ENCODE measurements at places on chromosomes 16 and 17.

GRCh38 chr17:51770027-51770759, 388.3 kb downstream of the CA10 start:
- no peak for DNase-seq

DNA sequence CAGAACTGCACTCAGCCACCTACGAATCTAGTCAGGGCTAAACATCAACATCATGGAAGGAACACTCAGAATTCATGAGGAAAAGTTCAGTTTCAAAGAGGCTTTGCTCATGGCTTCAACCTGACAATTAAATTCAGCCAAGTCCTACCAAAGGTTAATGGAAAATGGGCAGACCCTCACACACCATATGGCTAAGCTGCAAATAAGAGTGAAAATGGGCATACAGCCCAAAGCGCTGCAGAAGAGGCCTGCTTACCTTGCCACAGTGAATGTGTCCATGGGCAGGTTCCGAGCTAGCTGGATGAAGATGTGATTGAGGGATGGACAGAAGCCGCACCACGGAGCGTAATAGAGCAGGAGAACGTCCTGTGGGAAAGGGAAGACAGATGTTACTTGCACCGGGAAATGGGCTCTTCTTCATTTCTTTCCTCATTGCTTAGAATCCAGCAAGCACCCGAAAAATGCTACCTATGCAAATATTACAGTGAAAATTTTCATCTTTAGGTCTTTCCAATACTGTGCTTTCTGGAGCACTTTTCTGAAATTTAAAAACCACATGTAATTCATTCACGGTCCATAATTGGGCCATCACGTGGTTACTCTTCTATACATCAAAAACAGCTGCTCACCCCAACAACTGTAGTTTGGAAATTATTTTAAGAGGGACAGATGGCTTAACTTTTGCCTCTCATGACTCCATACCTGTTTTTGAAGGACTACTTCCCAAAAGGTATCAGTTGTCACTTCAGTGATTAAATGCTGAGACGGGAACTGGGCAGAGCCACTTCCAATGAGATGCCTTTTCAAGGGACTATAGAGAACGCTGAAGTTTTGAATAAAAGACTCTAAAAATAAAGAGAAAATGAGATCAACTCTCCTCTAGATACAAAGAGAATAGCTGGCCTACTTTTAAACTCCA, 19.6 kb downstream of the SNN start:
- DNase-seq = no peak

DNA sequence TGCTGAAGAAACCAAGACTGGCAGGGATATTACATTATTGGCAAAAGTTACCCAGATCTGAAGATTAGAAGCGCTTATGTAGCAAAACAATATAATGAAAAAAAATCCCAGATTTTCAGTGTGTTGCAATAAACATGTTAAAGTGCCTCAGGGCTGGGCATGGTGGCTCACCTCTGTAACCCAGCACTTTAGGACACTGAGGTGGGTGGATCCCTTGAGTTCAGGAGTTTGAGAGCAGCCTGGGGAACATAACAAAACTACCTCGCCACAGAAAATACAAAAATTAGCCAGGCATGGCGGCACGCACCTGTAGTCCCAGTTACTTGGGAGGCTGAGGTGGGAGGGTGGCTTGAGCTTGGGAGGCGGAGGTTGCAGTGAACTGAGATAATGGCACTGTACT, 6.8 kb downstream of the ZNF207 start:
- DNase-seq = no peak

DNA sequence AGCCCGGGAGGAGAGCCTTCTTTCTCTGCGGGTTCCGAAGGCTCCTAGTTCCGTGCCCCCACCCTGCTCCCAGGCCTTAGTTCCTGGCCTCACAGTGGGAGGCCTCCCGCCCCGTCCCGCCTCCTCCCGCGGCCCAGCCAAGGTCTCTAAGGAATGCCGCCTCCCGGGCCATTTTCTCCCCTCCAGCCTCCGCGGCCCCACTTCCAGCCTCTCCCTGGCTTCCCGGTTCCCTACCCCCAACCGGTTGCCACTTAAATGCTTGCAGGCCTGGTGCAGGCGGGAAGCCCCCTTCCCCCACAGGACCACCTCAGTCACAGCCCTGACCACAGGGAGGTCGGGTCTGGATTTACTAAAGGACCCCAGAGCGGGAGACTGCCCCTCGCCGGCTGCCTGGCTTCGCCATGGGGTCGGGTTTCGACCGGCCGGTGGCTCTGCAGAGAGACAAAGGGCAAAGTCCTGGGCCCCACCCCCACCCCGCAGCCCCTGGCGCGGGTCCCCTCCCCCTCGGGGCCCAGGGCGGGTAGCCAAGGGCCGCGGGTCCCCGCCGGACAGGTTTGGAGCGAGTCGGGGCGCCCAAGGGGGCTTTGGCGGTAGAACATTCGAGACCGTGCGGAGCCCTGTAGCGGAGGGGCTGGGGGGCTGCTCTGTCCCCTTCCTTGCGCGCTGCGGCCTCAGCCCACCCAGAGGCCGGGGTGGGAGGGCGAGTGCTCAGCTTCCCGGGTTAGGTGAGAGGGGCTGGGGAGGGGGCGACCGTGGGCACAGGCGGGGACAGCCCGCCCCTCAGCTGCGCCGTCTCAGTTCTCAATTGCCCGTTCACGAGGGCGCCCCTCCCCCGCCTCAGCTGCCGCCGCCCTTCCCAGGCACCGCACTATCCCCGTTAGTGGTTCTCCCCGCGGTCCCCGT, 16.4 kb downstream of the IGF2BP1 start:
- no peak for DNase-seq

GRCh38 chr17:38967290-38967738, at the start of gene FBXO47:
Gene FBXO47, minus strand, starts transcription at chr17:38967403. Its CDS starts 4,378 bp downstream, at chr17:38963025.
- DNase-seq = no peak

DNA sequence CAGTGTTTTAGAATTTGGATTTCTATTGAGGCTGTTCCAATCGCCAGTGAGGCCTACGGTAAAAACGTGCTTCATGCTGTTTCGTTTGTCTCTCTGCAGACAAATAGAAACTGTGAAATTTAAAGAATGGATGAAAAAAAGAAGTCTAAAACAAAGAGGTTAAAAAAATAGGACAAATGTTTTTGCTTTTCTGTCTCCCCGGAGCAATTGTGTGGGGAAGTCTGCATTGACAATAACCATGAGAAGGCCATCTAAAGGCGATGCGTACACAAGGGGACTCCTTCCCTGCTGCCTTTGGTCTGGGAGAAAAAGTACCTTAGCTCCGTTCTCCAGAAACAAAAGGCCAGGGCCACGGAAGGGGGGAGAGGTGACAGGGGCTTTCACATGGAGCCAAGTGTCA, 4.6 kb upstream of the ZFHX3 start:
- DNase-seq = no peak

GRCh38 chr17:48228720-48229119, 121.2 kb downstream of the SNX11 start:
- no peak for DNase-seq

GRCh38 chr17:32349503-32349853, 479 bp upstream of the ZNF207 start:
- no peak for DNase-seq

- no peak for DNase-seq
Observed at GRCh38 chr17:7321466-7321865, 6.3 kb upstream of the GPS2 start.

- no peak for DNase-seq
Observed at GRCh38 chr17:21249086-21249795, 4.0 kb downstream of the NATD1 start.

DNA sequence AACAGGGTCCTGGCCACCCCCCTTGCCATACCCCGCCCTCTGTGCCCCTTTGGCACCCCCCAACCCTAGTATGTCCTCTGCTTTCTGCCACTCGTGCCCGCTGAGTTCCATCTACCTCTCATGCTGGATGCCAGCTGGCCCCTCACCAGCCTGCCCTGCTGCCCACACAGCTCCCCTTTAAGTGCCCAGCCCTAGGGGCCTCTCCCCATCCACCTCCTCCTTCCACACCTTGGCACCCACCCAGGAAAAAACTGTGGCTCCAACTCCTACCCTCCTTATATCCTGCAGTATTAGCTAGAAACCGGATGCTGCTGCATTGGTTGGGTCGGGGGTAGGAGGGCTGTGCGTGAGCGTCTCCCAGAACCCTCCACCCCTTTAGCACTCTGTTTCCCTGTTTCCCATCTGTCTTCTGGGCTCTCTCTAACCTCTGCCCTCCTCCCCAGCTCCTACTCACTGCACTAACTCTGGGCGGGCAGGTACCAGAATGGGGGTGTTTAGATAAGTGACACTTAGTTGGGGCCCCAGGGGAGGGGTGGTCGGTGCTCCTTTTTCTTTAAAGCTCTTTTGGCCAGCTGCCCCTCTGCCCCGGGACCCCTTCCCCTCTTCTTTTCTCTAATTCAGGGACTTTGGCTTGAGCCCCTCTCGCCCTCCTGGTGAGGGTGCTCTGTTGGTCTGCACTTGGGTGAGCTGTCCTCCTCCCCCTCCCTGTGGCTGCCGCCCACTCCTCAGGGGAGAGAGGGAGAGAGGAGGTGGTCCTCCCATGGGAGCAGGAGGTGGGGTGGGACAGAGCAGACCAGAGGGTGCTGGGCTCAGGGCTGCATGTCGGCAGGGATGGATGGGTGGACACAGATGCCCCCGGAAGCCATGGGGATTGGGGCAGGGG, 9.9 kb downstream of the NR1D1 start:
- no peak for DNase-seq

DNA sequence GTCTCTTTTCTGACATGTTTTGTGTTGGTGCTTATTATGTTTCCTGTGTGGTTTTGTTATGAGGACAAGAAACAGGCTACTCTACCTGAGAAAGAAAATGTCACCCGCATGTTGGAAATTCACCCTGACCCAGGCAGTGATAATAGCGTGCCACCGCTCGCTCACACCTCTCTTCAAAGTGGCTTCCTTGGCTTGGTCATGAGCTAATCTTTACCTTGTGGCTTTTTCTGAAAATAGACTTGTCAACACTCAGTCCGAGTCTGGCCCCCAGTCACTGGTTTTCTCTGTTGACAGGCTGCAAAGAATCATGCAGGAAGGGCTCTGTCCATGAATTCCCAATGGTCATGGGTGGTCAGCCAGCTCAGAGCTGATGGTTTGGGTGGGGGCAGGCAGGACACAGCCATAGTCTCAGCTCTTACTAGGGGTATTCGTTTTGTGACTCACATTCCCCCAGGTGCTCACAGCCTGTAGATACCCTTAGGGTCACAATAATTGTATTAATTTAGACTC, 121.3 kb upstream of the CACNG5 start:
- DNase-seq = no peak

- DNase-seq = no peak
Observed at GRCh38 chr17:6035801-6036394, 34.3 kb upstream of the WSCD1 start.

DNA sequence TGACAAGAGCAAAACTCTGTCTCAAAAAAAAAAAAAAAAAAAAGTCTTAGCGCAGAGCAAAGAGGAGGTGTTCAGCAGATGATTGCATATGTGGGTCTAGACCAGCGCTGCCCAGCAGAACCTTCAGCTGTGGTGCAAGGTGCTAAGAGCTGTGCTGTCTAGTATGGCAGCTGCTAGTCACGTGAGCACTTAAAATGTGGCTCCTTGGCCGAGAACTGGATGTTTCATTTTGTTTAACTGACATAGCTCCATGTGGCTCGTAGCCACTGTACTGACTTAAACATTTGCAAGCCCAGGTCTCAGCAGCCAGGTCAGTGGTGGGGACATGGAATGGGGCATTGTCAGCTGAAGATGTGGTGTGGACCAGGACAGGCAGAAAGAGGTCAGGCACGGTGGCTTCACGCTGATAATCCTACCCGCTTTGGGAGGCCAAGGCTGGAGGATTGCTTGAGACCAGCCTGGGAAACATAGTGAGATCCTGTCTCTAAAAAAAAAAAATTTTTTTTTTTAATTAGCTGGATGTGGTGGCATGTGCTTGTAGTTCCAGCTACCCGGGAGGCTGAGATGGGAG, 9.2 kb downstream of the C1QTNF1 start:
- no peak for DNase-seq

DNA sequence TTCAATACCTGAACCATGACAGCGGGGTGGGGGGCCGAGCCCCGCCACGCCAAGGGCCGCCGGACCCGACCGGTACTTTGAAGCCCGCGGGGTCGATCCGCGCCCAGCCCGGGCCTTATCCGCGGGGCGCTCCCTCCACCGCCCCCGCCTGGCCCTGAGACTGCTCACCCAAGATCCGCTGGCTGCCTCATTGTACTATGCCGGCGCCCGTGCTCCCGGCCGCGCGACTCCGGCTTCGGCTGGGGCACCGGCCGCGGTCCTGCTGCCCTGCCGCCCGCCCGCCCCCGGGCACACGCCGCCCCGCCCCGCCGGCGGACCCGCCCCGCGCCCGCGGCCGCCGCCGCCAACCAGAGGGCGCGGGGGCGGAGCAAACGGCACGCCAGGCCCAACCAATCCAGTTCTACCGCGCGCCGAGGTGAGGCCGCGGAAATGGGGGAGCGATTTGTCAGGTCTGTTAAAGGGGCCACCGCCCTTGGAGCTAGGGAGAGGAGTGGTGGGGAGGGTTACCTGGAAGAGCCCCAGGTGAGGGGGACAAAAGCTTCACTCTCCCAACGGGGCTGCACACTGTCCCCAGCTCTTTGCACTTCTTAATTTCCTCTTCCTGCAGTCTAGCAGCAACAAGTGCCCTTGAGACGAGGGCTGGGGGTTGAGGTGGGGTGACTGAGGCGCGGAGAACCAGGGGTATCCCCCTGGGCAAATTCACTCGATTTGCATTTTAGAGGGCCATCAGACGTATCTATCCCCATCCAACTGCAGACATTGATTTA, at the start of gene TEX2:
TSS of gene TEX2 (minus strand) at position 261 of the 767 bp plus-strand sequence. CDS start 49,043 bp downstream, outside the sequence.
- peak; percentile 88 for DNase-seq

GRCh38 chr17:21233581-21234347, 19.4 kb downstream of the NATD1 start:
- DNase-seq = no peak

DNA sequence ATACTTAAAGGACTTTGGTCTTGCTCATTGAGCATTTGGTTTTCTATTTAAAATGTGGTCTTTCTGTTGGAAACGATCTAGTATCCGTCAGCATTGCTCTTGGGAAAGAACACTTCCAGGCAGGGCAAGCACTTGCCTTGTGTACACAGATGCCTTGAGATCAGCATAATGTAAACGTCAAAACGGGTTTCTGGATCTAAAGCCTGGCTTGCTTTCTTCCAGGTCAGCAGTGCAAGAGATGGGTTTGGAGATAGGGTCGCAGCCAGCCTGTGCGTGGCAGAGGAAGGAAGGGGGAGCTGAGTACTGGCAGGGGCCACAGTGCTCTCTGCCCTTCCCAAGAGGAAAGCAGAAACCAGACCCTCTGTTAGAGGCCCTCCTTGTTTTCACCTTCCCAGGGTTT, 175.5 kb downstream of the LGALS9B start:
- no peak for DNase-seq

GRCh38 chr16:8892101-8892575, 10.0 kb downstream of the LITAFD start:
- DNase-seq = no peak

All from HCEC 1CT (cell line).